ENCODE measurements at places on chromosomes 2 and 18.

DNA sequence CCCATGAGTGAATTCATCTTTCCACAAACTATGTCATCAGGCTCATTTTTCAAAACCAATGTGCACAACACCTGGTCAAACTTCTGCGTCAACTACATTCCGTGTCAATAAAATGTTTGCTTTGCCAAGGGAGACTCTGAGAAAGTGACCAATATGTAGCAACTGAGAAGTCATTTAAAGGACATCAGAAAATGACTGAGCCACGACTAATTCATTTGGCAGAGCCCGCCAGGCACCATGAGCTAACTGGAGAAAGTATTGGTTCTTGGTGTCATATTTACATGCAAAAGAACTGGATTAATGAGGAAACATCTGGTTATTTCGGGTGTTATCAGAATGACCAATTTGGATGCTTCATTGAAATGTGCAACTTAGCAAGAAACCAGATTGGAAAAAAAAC is 7.2 kb downstream of the RND3 start:
- no peak for DNase-seq

DNA sequence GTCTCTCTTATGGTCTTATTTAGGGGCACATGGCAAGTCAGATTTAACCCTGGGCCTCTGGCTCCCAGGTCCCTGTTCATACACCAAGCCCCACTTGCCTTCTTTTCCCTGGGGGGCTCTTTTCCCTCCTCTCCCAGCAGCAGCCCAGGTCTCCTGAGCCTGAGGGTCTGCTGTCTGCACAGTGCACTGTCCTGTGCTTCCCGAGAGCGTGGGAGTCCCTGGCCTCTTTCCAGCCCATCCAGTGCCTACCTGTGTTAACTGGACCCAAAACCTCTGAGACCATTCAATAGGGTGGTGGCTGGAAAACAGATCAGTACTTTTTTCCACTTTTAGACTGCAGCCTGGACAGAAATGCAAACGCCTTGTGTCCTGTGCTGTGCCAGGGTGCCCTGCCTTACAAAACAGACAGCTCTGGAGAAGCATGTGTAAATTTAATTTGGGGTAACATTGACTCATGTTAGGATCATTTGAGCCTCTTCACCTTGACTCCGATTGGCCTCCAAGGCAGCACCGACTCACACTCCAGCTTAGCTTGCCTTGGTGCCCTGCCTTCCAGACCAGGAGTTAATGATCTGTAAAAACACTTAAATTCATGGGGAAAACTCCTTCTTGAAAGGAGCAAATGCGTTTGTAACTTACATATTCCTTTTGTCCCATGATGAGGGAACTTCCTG is 34.3 kb downstream of the TWIST2 start:
- no peak for DNase-seq

DNA sequence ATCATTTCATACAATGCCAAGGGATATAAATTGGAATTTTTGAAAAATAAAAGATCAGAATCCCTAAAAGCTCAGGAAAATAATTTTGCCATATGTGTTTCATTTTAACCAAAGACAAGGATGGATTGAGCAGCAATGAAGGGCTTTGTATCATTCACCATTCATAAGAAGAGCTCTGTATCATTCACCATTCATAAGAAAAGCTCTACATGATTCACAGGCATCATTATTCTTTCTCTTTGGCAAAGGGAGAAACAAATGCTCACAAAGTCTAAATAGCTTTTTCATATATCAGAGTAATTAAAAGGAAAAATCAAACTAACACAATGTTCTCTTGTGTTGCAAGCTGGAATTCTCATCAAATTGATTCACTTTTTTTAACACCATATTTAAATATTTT is 169.1 kb upstream of the MC4R start:
- no peak for DNase-seq

- DNase-seq: no peak
Measured at GRCh38 chr18:31490387-31490786, 7.6 kb upstream of the DSG2 start.

DNA sequence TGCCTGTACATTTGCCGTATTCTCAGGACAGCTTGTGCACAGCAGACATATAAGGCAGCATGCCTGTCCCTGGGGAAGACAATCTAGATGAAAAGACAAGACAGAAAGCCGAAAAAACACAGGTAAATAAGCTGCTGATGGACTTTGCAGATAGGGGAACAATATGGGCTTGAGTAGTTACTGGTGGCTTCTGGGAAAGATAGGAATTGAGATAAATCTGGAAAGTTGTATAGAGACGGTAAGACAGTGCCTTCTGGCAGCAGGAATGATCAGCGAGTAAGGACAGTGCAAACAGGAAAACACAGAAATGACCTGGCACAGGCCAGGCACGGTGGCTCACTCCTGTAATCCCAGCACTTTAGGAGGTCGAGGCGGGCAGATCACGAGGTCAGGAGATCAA is 70.2 kb downstream of the FAM124B start:
- no peak for DNase-seq

DNA sequence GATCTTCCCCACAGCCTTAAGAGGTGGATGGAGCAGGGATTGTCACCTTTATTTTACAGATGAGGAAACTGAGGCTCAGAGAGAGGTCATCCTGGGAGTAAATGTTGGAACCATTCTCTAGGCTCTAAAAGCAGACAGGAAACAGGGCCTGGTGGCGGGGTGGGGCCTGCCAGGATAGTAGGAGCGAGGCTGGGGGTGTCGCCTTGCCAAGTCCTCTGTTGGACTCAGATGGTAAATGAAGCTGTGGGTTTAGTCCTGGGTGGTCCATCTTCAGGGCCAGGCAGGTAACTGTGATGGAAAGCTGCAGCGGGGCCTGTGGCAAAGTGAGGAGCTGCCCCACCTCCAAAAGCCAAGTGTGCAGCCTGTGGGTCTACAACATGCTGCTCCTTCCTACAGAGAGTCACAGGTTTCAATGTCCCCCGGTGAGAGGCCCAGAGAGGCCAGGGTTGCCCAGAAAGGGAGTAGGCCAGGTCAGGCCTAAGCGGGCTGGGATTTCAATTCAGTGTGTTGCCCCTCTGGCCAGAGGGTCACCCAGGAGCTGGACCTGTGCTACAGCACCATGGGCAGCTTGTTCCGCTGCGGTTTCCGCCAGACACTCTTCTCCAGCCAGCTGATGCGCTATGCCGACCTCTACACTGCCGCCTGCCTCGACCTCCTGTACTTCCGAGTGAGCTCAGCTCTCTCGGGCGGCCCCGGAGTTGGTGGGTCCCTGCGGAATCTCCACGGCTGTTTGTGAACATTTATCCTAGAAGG is 6.6 kb downstream of the NT5DC4 start:
- no peak for DNase-seq

DNA sequence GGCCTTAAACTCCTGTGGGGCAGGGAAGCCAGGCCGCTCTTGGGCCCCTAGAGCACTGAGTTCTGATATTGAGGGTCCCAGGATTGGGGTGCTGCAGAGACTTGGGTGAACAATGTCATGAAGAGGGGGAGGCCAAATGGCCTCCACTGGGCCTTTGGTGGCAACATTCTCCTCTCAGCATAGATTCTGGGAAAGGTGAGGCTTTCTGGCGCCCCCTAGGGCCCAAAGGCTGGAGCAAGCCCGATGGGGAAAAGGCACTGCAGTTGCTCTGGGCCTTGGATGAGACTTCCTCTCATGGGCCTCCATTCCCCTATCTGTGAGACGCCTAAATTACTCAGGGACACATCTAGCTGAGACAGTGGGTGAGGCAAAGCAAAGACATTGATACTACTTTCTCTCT is 84.8 kb downstream of the ACAA2 start:
- DNase-seq: no peak

DNA sequence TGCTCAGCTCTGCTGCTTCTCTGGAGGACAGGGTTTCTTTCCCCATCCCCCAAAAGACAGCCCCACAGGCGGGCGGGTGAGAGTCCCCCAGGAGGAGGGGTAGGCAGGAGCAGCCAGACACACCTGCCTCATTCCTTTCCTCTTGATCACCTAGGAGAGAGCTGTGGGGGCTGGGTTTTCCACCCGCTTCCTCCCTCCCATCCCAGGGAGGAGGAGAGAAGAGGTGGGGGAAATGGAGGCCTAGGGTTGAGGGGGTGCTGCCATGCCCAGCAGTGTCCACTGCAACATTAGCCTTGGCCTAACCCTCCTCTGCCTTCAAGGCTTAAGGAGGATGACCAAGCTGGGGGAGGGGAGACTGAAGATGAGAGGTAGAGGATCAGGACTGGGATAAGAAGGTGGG is 14.7 kb downstream of the WNT10A start:
- no peak for DNase-seq

DNA sequence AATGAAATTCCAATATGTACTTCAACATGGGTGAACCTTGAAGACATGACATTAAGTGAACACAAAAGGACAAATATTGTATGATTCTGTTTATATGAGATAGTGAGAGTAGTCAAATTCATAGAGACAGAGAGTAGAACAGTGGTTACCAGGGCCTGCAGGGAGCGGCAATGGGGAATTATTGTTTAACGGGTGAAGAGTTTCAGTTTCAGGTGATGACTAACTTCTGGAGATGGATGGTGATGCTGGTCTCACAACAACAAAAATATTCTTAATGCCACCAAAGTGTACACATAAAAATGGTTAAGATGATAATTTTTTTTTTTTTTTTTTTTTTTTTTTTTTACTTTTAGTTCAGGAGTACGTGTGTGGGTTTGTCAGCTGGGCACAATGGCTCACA is 109.4 kb upstream of the TMEM200C start:
- DNase-seq: no peak

GRCh38 chr18:23038712-23039111 is 96.6 kb upstream of the CABLES1 start:
- no peak for DNase-seq

GRCh38 chr2:214774108-214774507 is 35.4 kb downstream of the BARD1 start:
- no peak for DNase-seq
